ENCODE measurements at places on chromosomes 2 and 18. TPM values are rescaled to one million over a fixed set of nuclear protein-coding genes. Genes with fewer than 3 reads are reported as not detected.

Gene MLPH
- total RNA-seq, result 6.2 TPM

Gene EGR4
- total RNA-seq, result not detected

Gene TAF1B
- total RNA-seq, result 6.5 TPM

Gene CCBE1
- 0.79 TPM for total RNA-seq

Gene STARD6
- total RNA-seq, result not detected

Gene CD8B
- 0.72 TPM for total RNA-seq

Gene IRS1
- total RNA-seq, result 6.2 TPM

Gene CYP26B1
- total RNA-seq, result 0.20 TPM

Gene UGT1A3
- total RNA-seq, result not detected

Gene DNAH7
- total RNA-seq, result 4.0 TPM

Gene ARHGEF4
- total RNA-seq, result 24.1 TPM

Gene ELOA2
- not detected for total RNA-seq

Gene MARCO
- total RNA-seq, result 3.6 TPM

Gene SRD5A2
- not detected for total RNA-seq

Gene RGPD3
- 0.09 TPM for total RNA-seq

Gene WNT6
- total RNA-seq, result 0.32 TPM

Gene SERPINB4
- not detected for total RNA-seq

Gene MARCHF4
- total RNA-seq, result 0.31 TPM

Gene CSRNP3
- total RNA-seq, result 3.4 TPM

Gene FSIP2
- total RNA-seq, result 0.38 TPM

Gene ZNF407
- 5.0 TPM for total RNA-seq

Gene SERPINB5
- not detected for total RNA-seq

Gene DAW1
- total RNA-seq, result 0.25 TPM

Gene ARHGAP15
- total RNA-seq, result 1.3 TPM

Gene ATP6V1C2
- not detected for total RNA-seq

Gene ANKRD30BL
- not detected for total RNA-seq

Gene TUBA4B
- not detected for total RNA-seq

Gene DHRS9
- 0.40 TPM for total RNA-seq

Gene SFTPB
- not detected for total RNA-seq

Gene FBLN7
- total RNA-seq, result 0.63 TPM

Gene MC5R
- total RNA-seq, result not detected

Gene BCL11A
- total RNA-seq, result 10.3 TPM

Gene SH2D6
- total RNA-seq, result 3.4 TPM

Gene MAP2
- 13.6 TPM for total RNA-seq

Gene MTLN
- 26.4 TPM for total RNA-seq

Gene SNED1
- total RNA-seq, result 9.4 TPM

Gene RIOK3
- total RNA-seq, result 36.4 TPM

Gene GPR155
- total RNA-seq, result 10.9 TPM

Gene NBEAL1
- total RNA-seq, result 27.2 TPM

Gene NGEF
- 4.3 TPM for total RNA-seq

Gene FOXI3
- total RNA-seq, result not detected

Gene PHLPP1
- 7.9 TPM for total RNA-seq

Gene AQP12B
- 113 TPM for total RNA-seq

Gene ARHGAP28
- 9.8 TPM for total RNA-seq

Gene FAM161A
- total RNA-seq, result 3.6 TPM

Gene LRRC30
- total RNA-seq, result not detected

Gene TUBB8B
- not detected for total RNA-seq

Gene CXCR4
- total RNA-seq, result 1.2 TPM

Gene GNAL
- 1.4 TPM for total RNA-seq

Gene ATOH8
- total RNA-seq, result 2.7 TPM

Gene PRSS56
- total RNA-seq, result not detected

Gene CGREF1
- 0.78 TPM for total RNA-seq

Gene EPB41L3
- total RNA-seq, result 12.0 TPM

Gene CFC1
- total RNA-seq, result 7.6 TPM

Gene ASB18
- not detected for total RNA-seq

Gene NTSR2
- total RNA-seq, result not detected

Gene ASAP2
- 7.2 TPM for total RNA-seq
